Ammon's horn (tissue), 1 donor: ENCODE measurements at places on chromosomes 13 and 19.

DNA sequence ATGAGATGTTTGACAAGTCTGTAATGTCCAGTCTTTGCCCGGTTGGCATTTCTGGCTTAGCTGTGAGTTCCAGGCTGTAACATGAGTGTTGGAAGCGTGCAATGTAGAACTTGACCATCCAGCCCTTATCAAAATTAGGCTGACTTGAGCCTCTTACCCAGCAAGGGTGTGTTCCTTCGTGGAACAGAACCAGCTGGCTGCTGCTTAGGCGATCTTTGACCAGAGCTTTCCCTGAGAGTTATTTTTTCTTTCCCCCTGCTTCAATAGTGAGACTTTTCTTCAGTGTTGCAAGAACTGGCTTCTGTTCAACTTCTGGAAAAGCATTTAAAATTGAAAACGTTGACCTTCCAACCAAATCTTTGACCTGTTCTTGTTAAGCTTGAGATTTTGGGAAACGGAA, 6.5 kb downstream of the TNFSF13B start:
- no peak for DNase-seq

- no peak for DNase-seq
Measured at GRCh38 chr13:27965740-27966640, 3.1 kb downstream of the CDX2 start.

GRCh38 chr13:75319254-75319653, 162.7 kb downstream of the TBC1D4 start:
- peak; percentile 59 for DNase-seq

GRCh38 chr13:93398167-93399035, 171.8 kb downstream of the GPC6 start:
- DNase-seq: no peak

DNA sequence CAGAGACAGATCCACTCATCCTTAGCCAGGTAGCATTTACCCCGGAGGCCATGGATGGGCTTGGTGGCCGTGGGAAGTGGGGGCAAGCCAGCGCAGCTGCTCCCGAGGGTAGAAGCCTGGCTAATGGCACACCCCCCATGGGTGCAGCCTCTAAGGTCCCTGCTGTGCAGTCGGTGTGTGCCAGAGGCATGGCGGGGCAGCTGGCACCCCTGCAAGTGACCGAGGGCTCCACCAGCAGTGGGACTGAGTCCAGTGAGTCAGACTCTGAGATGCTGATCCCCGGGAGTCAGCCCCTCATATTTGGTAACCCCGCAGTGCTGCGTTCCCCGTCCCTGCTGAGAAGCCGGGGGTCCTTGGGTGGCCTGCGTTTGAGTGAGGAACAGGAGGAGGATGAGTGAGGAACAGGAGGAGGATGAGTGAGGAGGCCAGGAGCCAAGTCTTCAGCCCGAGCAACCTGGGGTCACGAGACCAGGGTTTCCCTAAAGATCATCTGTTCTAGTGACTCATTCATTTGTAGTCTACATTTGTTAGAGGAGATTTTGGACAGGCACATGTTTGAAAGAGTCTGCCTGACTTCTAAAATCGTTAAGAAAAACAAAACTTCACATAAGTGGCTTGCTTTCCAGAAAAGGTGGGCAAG, 180.7 kb downstream of the STK24 start:
- no peak for DNase-seq

DNA sequence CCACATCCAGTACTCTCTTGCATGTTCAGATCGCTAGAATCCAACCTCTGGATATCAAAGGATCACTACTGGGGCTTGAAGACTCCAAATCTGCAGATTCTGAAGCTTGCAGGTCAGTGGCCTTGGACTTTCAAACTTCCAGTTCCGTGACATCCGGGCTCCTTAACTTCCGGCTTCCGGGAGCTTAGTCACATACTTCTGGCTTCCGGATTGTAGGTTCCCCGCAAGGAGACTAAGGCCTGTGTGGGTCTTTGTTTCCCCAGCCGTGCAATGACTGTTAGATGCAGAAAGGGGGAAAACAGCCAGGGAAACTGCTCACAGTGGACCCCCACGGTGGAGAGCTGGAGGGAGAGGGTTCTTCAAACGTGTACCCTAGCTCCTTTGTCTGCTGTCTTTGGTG, 41.4 kb downstream of the ZNF333 start:
- DNase-seq: no peak

- DNase-seq: no peak
Measured at GRCh38 chr13:28409648-28410047, 85.3 kb downstream of the FLT1 start.

DNA sequence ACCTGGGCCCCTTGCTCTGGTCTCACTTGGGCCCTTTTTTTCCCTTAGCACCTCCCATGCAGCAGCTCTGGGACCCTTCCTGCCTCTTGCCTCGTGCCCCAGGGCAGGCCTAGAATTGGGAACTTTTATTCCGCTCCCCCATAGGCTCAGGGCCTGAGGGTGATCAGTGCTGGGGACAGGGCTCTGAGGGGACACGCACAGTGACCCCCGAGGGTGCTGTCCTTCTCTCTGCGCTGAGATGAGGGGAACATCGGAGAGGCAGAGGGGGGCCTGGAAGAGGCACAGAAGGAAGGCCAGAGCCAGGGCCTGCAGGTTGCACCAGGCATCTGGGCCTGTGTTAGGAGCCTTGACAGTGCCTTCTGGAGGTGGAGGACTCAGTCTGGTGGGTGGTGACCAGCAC, 10.8 kb downstream of the EPN1 start:
- DNase-seq: no peak

DNA sequence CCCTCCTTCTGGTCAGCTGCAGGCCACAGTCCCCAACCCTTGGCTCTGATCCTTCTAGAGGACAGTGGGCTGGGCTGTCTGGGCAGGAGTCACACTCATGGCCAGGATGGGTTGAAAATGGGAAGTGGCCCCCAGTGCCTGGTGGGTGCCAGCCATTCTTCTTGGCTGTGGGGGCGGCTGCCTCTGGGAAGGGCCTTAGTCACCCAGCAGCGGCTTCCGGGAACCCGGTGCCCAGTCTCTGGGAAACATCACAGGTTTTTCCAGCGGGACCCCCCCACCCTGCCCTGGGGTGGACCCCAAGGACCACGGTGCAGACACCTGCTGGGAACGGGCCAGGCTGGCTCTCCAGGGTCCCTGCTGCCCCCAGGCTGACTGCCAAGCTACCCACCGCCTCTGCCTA, 27.3 kb upstream of the SLC7A10 start:
- peak; percentile 64 for DNase-seq

DNA sequence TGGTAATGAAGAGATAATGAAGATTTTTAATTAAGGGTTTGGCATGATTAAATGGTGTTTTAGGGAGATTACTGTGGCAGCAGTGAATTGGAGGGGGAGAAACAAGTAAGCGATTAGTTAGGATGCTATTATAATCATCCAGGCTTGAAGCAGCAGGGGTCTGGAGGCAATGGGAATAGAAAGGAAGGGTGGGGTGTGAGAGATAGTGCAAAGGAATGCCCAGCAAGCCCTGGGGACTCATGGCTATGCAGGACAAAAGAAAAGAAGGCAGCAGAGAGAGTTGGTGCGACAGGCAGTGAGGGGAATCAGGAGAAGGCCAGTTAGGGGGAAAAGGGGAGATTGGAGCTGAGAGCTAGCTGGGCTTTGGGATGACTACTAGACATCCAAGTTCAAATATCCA, 34.5 kb downstream of the SOX21 start:
- DNase-seq: no peak

DNA sequence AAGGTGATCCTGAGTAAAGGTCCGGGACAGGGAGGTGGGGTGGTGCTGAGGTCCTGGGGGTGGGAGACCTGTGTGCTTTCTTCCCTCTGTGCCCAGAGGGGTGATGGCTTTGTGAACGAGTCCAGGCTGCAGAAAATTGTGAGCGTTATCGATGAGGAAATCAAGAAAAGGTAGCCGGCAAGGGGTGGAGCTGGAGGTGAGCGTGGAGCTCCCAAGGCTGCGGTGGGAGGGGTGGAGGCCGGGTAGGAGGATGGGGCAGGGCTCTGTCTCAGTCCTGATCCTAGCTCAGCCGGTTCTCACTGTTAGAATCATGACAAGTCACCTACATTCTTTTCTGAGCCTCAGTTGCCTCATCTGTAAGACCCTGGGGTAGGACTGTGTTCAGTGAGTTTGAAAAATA, 4.0 kb downstream of the SELENOV start:
- no peak for DNase-seq

DNA sequence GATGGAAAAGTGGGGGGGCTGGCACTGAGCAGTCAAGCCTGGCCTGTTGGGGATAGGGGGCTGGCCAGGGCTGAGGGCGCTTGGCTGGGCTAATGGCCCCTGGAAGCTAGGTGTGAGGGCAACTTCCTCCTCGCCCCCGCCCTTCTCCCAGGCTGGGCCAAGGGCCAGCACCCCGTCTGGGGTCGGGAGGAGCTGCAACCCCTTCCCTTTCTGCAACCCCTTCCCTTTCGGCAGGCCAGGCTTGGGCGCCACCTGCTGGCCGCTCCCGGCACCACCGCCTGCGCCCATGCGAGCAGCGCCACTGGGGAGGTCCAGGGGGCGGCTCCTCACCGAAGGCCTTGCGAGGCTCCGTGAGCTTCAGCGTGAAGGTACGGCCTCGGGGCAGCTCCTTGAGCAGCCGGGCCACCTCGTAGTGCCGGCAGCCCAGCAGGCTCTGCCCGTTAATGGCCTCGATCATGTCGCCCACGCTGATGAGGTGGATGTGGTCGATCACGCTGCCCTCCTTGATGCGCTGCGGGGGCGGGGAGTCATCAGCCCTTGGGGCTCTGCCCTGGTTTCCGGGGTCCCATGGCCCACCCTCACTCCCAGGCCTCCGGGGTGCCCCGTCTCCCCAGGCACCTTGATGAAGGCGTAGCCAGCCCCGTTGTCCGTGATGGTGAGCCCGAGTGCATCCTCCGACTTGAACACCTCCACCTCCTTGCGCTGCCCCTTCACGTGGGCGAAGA, 5.0 kb upstream of the PTGER1 start:
- no peak for DNase-seq

- DNase-seq: no peak
Measured at GRCh38 chr13:79398915-79399314, 7.1 kb downstream of the RBM26 start.

GRCh38 chr13:72521940-72522661, 205.3 kb downstream of the MZT1 start:
- DNase-seq: no peak

- DNase-seq: peak; percentile 48
Measured at GRCh38 chr19:41299755-41300089, 10.2 kb upstream of the CCDC97 start.

DNA sequence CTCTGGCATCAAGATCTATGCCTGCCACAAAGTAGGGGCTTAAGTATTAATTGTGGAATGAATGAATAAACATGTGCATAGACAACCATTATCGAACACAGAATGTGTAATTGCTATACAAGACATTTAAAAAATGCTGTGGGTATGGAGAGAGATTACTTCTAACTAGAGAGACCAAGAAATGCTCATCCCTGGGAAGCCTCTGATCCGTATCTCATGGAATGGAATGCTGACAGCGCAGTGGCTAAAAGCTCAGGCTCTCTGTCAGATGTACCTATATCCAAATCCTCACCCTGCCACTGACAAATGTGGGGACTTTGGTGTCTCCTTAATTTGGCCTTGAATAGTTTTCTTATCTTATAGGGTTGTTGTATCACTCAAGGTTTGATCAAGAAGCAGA, 22.7 kb upstream of the MBNL2 start:
- no peak for DNase-seq
